CD4-positive, alpha-beta T cell treated with Interleukin-4 for 1 hour (primary cell): ENCODE measurements at places on chromosomes 5 and 9.

DNA sequence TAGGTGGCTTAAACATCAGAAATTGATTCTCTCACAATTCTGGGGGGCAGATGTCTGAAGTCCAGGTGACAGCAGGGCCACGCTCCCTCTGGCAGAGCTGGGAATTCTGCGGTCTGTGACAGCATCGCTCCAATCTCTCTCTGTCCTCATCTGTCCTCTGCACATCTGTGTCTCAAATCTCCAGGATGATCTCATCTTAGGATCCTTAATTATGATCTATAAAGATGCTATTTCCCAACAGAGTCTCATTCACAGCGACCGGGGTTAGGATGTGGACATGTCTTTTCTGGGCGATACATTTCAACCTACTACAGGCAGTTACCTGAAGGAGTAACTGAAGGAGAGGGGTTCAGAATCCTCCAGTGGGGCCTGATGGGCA, 31.4 kb downstream of the ANKRD33B start:
- no peak for DNase-seq

DNA sequence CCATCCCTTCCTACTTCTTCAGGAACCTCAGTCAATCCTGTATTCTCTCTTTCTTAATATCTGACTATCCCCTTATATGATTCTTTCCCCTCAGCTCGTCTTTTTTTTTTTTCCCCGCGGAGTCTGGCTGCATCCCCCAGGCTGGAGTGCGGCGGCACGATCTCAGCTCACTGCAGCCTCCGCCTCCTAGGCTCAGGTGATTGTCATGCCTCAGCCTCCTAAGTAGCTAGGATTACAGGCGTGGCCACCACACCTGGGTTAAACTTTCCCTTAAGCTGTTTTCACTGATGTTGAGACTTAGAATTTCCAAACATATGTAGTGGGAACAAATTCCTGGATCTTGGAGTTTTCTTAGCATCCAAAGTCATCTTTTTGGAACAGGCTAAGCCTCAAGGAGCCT, 13.3 kb upstream of the RUSC2 start:
- no peak for DNase-seq

DNA sequence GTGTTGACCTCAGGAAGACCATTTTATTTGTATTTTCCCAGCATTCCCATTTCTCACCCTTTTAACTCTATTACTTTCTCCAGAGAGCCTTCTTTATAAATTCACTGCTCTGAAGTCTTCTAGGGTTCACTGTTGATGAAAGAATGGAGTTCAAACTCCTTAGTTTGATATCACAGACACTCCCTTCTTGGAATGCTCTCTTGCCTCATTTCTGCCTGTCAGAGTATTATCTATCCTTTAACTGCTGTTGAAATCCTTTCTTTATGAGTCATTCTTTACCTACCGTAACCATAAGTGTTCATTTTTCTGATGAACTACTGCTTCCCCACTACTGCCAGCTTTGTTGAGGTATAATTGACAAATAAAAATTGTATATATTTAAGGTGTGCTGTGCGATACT, 4.3 kb downstream of the RIC1 start:
- DNase-seq = no peak

GRCh38 chr5:32018476-32019436, 155.4 kb downstream of the GOLPH3 start:
- no peak for DNase-seq

- no peak for DNase-seq
Observed at GRCh38 chr9:98226516-98226915, 28.9 kb downstream of the TBC1D2 start.

- no peak for DNase-seq
Observed at GRCh38 chr5:10423022-10423421, 18.7 kb upstream of the ROPN1L start.

DNA sequence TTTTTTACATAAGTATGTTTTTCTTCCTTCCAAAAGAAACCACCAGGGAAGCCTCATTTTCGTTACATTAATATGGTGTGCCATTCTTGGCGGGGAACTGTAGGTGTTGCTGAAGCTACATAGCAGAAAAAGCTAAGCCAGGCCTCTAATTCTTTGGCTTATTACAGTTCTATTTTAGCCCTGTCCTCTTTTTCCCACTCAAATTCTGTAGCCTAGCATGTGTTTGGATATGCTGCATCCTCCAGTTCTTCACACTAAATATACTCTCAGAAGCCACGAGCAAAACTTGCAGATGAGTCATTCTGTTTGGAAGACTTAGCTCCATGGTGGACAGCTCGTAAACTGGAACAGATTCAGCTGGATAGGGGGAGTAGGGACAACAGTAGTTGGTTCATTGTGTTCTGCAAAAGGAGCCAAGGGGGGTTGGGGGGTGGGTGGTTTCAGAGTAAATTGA, 369.4 kb downstream of the TMEM161B start:
- DNase-seq = no peak

GRCh38 chr5:53024535-53024934, 35.4 kb downstream of the ITGA2 start:
- no peak for DNase-seq
